Right renal cortex interstitium (tissue), 3 donors: ENCODE measurements at places on chromosomes 2 and 18. TPM values are rescaled to one million over a fixed set of nuclear protein-coding genes. Genes with fewer than 3 reads are reported as not detected.

Gene HRH4
- polyA plus RNA-seq: 0.10 TPM

Gene SELENOI
- polyA plus RNA-seq: 23.0 TPM

Gene IL36A
- not detected for polyA plus RNA-seq

Gene LYG2
- 0.33 TPM for polyA plus RNA-seq

Gene MAPRE3
- 11.9 TPM for polyA plus RNA-seq

Gene TMEM169
- polyA plus RNA-seq: 14.1 TPM

Gene DCDC2C
- 0.31 TPM for polyA plus RNA-seq

Gene CKAP2L
- 12.8 TPM for polyA plus RNA-seq

Gene TMEM198
- 2.5 TPM for polyA plus RNA-seq

Gene CPS1
- 4.8 TPM for polyA plus RNA-seq

Gene GDF7
- 1.9 TPM for polyA plus RNA-seq

Gene SPP2
- not detected for polyA plus RNA-seq

Gene LRRTM4
- polyA plus RNA-seq: 1.8 TPM

Gene REG1A
- polyA plus RNA-seq: not detected

Gene AQP12A
- polyA plus RNA-seq: 0.19 TPM

Gene NETO1
- polyA plus RNA-seq: 0.50 TPM

Gene STRADB
- 82.5 TPM for polyA plus RNA-seq

Gene COLEC12
- 30.4 TPM for polyA plus RNA-seq

Gene MC5R
- polyA plus RNA-seq: 0.31 TPM

Gene DYSF
- polyA plus RNA-seq: 17.0 TPM
